ENCODE measurements at places on chromosomes 2 and 18.

- DNase-seq, result no peak
Observed at GRCh38 chr18:5943514-5943913, 48.2 kb upstream of the TMEM200C start.

DNA sequence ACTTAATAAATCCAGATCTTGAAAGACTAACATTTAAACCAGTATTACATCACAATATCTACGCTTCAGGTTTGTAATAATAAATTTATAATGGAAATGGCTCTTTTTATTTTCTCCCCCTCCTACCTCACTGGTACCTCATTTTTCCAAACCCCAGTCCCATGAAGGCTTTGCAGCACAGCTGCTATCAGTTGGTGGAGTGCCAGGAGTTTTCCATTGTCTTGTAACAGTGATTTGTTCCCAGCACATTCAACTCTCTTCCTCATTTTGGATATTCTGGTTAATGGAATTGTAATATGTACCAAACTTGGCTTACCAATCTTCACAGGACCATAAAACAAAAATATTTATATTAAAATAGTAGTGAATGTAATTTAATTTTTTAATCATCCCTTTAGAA, 91.2 kb downstream of the VRK2 start:
- DNase-seq, result no peak

DNA sequence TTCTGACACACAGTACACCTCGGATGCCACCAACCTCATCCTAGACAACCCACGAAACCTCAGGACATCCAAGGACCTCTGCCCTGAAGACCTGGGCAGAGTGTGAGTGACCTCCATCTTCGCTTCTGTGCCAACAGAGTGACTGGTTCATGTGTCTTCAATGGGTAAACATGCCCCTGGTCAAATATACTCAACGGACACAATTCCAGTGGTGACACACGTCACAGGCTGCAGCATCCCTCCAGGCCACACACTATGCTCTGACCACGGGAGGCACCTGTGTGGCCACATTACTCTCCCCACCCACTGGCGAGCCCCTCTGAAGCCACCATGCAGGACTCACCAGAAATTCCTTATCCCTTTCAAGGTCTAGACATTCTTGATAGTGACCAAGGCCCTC, 85.2 kb downstream of the GALR1 start:
- no peak for DNase-seq

DNA sequence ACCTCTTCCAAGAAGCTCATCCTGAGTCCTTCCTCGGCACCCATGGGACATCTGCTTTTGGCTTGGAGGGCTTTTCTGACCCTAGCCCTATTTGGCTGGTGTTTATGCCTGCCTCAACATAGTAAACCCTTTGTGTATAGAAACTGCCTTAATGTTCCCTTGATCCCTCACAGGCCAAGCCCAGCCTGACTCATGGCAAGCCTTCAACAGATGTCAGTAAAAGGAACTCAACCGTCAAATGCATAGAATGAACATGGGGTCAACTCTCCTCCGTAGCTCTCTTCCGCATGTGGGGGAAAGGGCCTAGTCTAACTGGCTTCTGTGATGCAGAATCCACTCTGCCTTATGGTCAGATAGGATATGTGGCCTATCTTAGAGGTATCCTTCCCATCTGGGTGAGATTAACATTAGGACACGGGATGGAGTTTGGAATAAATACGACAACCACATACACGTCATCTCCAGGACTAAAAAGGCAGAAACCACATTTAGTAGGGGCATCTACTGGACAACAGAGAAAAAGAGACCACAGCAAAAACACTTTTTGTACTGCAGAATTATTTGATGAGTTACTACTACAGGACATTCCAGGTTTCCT, 2.5 kb upstream of the NPAS2 start:
- DNase-seq, result no peak

DNA sequence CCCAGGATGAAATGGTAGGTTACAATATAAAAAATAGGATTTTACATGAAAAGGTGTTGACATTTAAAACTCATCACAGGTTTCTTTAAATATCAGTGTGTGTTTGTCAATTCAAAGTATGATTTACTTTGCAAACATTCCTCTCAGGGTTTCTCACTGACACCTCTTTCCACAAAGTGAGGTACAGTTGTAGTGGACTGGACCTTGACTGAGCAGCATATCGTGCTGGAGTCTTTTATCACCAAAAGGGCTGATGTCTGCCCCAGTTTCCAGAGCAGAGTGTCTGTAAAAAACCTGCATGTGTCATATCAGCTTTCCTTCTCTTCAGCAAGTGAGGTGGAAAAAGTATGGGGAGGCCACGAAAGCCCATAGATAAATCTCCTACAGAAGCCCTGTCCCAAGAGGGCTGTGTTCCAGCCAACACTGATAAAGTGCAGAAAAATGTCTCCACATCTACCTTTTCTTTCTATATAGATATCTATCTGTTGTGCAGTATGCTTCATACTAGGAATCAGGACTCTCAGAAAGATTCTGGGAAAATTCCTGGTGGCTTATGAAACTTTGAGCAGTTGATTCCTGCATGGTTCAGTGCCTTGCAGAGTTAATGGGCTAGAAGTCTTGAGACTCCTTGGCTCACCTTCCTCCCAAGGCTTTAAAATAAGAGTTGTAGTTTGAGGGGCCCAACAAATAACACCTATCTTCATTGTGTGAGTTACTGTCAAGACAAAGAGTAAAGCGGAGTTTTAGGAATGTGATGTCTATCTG, 6.9 kb downstream of the ACYP2 start:
- DNase-seq, result no peak
